ENCODE measurements at places on chromosomes 3 and 15. TPM values are rescaled to one million over a fixed set of nuclear protein-coding genes. Genes with fewer than 3 reads are reported as not detected.

SENP8 gene
- total RNA-seq = 4.9 TPM

SH3GL3 gene
- total RNA-seq = 11.0 TPM

PCLAF gene
- 74.5 TPM for total RNA-seq

- no peaks in the 10 kb centered on the region for H3K36me3 ChIP-seq
- no peak overlapping the region for H3K27ac ChIP-seq
- no peaks in the 10 kb centered on the region for H3K4me1 ChIP-seq
- no peaks in the 10 kb centered on the region for H3K27me3 ChIP-seq
- no peak overlapping the region for H3K4me3 ChIP-seq
These were observed 211.4 kb downstream of the RPLP1 start for GRCh38 chr15:69663982-69664381.

- no peak overlapping the region for H3K27ac ChIP-seq
- DNase-seq = no peak
- no peaks in the 10 kb centered on the region for H3K4me1 ChIP-seq
- H3K36me3 ChIP-seq = peaks cover 6% of the 10 kb centered on the region
- H3K4me3 ChIP-seq = no peak overlapping the region
These were observed 120.0 kb upstream of the TBL1XR1 start for GRCh38 chr3:177317247-177317646.

DNA sequence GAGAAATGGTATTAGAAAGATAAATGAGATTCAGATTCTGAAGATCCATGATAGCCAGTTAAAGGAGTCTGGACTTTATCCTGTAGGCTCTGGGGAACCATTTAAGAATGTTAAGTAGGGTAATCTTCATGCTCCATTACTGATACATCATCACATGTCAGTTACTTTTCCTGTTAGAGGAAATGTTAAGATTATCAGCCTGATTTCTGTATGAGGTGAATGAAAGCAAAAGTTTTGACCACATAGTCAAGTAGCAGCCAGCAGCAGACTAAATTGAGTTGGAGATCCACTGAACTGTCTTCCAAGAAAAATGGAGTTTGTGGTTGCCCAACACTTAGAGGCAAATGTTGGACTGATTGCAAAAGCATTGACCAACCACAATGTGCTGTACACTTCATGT is 4.7 kb upstream of the COPB2 start:
- no peaks in the 10 kb centered on the region for H3K4me1 ChIP-seq
- H3K27ac ChIP-seq = no peak overlapping the region
- DNase-seq = no peak
- H3K27me3 ChIP-seq = no peaks in the 10 kb centered on the region
- H3K4me3 ChIP-seq = no peak overlapping the region
- H3K36me3 ChIP-seq = no peaks in the 10 kb centered on the region
